T47D (cell line): ENCODE measurements at places on chromosomes 5 and 9.

- peak; percentile 15 for DNase-seq
Measured at GRCh38 chr9:88197781-88198340, 59.6 kb upstream of the SPATA31C2 start.

DNA sequence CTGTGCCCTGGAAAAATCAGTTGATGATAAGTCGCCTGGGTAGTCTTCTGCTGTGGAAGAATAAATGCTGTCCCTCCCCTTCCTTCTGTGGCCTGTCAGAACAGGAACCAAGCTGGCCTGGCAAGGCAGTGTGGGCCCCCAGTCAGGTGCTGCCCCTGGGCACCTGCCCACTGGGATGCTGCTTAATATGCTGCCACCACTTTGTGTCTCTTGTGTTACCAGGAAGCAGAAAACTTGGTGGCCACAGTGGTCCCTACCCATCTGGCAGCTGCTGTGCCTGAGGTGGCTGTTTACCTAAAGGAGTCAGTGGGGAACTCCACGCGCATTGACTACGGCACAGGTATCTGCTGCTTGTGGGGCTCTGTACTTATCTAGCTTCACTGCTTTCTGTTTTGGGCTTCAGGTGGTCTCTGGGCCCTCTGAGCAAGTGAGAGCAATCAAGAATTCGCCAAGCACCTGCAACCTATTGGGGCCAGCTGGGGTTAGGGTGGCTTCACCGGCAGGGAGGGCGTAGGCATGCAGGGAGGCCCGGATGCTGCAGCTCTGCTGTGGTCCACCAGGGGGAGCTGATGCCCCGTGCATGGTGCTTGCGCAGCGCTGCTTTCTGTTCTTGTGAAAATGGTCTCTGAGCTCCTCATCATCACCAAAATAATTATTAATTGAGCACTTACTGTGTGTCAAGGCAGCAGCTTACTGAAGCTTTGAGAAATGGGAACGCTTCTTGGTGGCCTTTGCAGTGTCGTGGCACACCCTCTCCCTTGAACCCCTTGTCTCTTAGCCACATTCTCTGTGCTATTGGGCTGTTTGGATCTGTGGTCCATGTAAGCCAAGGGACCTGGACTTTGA is 20.3 kb downstream of the PTPA start:
- DNase-seq: peak; percentile 87

GRCh38 chr5:178298283-178298807 is 65.7 kb upstream of the PHYKPL start:
- DNase-seq: no peak

- no peak for DNase-seq
Measured at GRCh38 chr5:32443145-32443540, 1.4 kb downstream of the ZFR start.

DNA sequence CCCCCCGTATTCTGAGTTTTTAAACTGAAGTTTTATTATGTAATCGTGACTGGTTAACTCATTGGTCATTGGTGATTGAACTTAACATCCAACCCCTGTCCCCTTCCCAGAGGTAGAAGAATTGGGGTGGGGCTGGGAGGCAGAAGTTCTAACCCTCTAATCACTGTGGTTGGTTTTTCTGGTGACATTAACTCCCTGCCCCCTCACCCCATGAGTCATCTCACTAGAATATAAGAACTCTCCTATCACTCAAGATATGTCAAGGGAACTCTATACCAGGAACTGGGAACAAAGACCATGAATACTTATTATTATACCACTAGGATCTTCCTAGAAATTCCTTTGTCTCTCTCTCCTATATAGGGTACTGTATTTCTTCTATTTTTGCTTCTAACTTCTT is 52.3 kb upstream of the CAVIN4 start:
- DNase-seq: no peak

DNA sequence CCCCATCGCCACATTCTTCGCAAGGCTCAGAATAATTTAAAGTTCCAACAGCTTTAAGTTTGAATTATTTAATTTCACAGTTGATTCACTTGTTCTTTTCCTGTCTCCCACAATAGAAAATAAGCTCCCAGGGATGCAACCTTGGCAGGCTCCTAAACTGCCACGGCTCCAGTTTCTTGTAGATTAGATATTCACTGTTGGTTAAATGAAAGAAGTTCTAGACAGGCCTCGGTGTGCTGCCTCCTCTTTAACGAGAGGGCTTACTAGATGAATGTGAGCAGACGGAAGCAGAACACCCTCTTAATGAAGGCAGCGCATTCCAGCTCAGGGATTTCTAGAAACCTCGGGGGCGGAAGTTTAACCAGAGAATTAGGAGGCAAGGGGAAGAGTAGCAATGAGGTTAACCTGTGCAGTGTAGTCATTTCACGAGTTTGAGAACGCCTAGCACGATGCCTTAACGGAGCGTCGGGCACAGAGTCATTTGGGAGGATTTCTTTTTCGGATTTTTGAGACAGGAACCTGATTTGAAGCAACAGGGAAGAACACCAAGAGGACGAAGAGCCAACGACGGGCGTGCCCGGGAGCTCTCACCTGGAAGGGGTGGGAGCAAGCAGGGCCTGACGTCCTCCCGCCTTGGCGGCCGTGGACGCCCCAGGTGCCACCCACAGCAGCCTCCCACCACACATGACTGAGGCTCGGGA is 637 bp upstream of the SMC5 start:
- no peak for DNase-seq

DNA sequence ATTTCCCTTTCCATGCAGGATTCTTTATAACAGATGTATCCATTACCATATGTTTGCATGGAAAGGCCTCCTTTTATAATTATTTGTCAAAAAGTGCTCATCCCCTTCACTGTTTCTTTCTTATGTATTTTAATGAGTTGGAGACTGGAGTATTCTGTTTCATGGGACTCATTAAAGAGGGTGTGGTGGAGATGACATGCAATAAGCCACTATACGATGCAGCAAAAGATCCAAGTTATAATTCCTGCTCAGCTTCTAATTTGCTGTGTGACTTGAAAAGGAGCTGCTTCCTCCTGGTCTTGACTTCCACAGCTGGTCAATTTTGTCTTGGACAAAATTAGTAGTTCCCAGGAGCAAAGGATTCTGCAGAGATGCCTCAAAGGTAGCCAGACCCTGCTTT is 13.9 kb downstream of the SGCD start:
- DNase-seq: no peak

DNA sequence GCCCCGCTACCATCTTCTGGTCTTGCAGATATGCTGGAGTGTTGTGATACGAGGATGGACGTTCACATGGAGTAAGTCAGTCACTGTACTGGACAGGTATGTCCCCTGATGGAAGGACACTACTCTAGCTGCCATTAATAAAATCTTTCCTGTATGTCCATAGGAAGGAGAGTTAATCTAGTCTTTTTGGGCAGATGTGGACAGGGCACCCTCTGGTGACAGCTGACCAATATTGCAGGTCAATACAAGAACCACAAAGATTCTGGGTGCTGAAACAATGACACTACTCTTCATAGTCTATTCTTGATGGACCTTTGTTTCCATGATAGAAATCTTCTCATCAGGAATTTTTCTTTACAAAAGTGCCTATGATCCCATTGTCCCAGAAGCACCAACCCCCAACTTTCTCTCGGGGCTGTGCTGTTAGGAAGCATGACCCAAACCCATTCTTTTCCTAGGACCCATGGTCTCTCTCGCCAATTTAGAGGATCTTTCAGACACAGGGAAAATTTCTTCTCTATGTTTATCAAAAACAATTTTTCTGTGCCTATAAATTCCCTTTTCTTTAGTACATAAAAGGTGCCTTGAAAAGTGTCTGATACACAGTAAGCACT is 376.9 kb downstream of the DTWD2 start:
- DNase-seq: peak; percentile 76

- DNase-seq: no peak
Measured at GRCh38 chr5:131579917-131580671, 54.9 kb downstream of the RAPGEF6 start.

DNA sequence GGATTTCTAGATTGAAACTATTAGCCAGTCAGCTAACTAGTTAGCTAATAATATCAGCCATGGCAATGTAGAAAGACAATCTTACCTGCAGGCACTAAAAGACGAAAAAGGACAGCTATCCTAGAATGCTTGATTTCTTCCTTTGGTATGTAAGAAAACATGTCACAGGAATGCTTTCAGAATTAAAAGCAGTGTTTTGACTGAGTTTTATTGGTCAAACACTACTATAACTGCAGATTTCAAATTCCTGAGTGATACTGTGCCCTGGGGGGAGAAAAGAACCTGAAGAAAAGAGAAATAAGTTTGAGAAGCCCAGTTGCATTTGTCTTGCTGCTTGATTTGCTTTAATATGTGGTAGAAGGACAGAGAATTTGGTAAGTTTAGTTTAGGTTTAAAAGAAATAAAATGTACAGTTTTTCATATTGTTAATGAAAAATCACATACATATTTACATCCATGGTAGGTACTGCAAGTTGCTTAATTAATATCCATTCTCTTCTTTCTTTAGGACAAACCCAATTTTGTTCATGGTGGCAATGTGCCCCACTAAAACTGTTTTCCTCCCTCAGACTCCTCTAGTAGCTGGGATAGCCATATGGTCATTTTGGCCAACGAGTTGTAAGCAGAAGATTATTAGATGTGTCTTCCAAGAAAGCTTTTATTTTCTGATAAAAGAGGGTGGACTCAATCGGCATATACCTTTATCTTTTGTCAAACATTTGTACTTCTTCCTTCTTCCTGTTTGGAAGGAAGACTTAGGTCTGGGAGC is 4.3 kb upstream of the FAM169A start:
- no peak for DNase-seq

DNA sequence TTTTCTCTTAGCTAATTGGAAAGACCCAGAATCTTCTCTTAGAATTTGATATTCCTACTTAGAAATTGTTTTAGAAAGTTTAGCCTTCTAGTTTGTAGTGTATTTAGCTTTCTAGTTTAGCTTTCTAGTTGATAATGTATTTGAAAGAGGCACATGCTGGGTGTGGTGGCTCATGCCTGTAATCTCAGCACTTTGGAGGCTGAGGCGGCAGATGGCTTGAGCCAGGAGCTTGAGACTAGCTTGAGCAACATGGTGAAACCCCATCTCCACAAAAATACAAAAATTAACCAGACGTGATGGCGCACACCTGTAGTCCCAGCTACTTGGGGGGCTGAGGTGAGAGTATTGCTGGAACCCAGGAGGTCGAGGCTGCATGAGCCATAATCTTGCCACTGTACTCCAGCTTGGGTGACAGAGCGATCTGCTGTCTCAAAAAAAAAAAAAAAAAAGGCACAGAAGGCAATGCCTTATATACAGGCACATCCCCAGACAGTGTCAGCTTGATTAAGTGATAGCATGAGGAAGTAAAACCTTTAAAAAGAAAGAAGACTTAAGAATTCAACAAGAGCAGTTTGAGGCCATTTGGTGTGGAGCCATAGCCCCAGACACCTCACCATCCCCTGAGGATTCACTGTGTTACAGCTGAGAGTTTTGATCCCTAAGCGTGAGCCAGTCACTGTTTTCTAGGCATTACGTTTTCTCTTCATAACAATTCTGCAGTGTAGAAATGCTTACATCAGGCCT is 34.6 kb downstream of the ZSWIM6 start:
- no peak for DNase-seq

- no peak for DNase-seq
Measured at GRCh38 chr9:91948101-91948596, 1.9 kb downstream of the ROR2 start.

DNA sequence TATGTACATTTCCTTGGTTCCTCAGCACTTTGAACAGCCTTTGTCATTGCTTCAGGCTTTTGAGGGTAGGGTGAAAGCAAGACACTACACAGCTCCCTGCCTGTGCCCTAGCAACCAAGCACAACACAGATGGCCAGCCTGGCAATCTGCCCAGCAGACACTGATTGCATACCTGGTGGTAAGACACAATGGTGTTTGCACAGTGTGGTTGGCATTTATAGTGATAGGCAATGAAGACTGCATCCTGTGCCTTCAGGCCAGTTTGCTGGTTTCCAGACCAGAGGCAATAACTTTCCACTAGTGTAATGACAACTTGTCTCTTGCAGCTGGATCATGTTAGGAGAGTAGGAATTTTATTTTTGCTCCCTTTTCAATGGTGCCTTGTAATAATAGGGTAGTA is 144.5 kb upstream of the TNC start:
- no peak for DNase-seq

DNA sequence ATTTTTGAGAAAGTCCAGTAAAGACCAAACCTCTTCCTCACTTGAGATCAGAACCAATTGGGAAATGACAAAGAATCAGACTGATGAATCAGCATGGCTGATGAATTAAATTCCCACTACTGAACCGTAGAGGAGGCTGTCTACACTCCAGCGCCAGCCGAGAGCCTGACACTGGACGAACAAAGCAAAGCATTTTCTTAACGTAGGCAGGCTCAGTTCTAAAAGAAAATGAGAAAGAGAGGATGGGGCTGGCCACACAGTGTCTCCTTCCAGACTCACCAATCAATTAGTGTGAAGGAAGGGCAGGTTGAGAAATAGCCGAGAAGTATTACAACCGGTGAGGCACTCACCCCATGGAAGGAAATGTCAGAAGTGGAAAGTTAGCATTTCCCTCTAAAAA is 49.4 kb downstream of the ITGA1 start:
- peak; percentile 10 for DNase-seq

DNA sequence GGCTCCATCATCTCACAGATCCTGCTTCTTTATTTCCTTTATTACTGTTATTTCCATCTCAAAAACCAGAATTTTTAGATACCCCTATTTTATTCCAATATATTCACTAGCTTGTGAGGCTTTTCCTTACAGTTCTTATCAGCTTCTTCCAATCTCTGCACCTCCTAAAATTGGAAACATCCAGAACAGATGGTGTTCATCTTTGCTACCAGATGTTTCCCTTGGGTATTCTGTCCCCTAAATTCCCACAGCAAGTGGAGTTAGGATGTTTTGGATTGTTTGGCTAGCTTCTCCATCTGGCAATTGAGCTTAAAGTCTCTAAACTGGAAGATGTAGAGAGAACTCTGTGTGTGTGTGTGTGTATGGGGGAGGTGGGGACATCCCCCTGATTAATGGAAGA is 580.4 kb downstream of the DTWD2 start:
- DNase-seq: no peak

GRCh38 chr9:130833031-130833990 is 1.7 kb upstream of the ABL1 start:
- no peak for DNase-seq

DNA sequence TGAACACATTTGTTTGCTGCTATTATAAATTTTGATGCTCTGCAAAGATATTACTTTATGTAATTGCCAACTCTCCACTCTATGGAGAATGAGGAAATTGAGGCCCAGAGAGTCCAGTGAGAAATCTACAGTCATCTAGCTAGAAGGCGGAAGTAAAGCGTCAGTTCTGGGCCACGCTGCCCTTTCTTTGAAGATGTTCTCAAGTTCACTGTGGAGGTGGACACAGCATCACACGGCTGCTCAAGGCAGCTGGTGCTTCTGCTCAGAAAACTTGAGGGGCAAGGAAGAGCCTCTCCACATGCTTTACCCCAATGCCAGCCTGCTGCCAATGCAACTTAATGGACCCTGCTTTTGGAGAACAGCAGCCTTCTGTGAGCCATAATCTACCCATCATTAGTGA is 96.3 kb downstream of the TTLL11 start:
- DNase-seq: no peak

GRCh38 chr9:28270156-28270555 is 696.9 kb upstream of the C9orf72 start:
- DNase-seq: no peak

GRCh38 chr5:120255214-120255613 is 208.9 kb upstream of the PRR16 start:
- no peak for DNase-seq

- no peak for DNase-seq
Measured at GRCh38 chr5:78602400-78602799, 46.2 kb downstream of the LHFPL2 start.
